ENCODE measurements at places on chromosomes 1 and 21.
A peak's percentile ranks its signal among the peaks of the same experiment; 100 is the strongest.

GRCh38 chr1:52240592-52241210, 98.8 kb downstream of the ZFYVE9 start:
- DNase-seq: no peak

GRCh38 chr1:151511636-151512215, 539 bp downstream of the CGN start:
- DNase-seq: no peak

- DNase-seq: no peak
Observed at GRCh38 chr1:161233102-161233501, 4.9 kb downstream of the NR1I3 start.

GRCh38 chr21:37562920-37563640, 196.5 kb downstream of the DYRK1A start:
- DNase-seq: no peak

DNA sequence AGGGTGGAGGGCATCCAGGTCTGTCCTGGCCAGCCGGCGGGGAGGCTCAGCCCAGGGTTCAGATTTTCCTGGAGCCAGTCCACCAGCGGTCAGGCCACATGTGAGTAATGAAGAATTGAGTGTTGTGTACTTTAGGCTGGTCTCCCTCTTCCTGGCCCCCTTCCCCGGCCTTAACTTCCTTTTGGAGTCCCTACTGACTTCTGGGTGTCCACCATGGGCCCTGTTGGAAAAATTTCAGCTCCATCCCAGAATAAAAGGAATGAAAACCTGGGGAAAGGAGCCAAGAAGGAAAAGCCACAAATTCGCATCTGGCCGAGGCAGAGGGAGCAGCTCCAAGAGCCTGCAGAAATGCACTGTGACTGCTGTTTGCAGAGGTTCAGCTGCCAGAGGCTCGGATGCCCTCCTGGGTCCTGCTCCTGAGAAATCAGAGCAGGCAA, 35.5 kb upstream of the HHAT start:
- no peak for DNase-seq

DNA sequence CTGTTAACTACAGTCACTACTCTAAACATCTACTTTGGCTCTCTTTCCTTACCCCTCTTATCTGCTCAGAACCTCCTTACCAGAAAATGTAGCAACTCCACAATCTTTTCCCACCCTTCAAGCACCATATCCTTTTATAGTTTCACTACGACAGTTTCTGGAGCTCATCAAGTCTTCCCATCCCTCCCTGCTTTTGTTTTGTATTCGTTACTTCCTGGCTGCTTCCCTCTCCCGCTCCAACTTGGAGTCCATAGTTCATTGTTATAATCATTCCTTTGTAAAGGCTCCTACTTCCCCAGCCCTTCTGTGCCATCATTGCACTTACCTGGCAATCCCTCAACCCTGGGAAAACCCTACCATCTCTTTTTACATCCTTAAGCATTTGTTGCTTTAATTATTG, 18.0 kb downstream of the MPZL1 start:
- DNase-seq: no peak

GRCh38 chr1:177848577-177848976, 121.3 kb downstream of the SEC16B start:
- no peak for DNase-seq

DNA sequence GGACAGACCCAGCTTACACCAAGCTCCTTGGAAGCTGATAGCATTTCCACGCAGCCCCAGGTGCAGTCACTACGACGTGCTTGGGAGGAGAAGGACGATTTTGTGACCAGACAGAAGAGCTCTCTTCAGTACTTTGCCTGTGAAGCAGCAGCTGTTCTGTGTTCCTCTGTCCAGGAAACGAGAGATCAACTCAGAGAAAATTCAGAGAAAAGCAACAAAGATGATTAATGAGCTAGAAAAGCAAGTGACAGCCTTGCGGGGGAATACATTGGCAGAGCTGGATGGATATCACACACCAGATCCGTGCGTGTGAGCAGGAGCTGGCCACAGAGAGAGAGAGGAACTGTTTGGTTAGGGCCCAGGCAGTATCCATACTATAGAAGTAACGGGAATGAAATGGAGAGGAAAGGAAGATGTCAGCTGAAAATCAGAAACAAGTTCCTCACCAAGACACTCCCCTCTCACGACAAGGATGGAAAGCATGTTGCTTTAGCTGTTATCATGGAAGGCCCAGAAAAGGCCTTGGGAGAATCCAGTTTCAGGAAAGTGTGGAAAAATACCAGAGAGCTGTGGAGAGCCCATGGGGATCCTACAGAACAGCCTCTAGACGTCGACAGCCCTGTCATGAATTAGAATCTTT, 106.2 kb downstream of the TOMM20 start:
- DNase-seq: no peak

GRCh38 chr1:228340686-228341449, 65.8 kb downstream of the TRIM11 start:
- DNase-seq: no peak

DNA sequence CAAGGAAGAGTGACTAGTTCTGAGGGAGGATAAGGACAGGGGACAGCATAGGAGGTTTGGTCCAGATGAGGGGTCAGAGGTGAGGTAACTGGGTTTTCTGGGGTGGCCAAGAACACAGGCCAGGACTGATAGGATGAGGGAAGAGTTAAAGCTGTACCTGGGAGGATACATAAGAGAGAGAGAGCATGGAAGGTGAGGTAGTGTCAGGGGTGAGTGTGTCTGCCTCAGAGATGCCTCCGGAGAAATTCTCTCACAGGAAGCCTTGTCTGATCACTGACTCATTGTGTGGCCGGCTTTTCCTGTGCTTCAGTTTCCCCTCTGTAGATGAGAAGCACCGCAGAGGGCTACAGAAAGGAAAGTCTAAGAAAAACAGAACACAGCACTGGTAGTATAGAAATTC, 40.2 kb downstream of the FASLG start:
- DNase-seq: no peak

DNA sequence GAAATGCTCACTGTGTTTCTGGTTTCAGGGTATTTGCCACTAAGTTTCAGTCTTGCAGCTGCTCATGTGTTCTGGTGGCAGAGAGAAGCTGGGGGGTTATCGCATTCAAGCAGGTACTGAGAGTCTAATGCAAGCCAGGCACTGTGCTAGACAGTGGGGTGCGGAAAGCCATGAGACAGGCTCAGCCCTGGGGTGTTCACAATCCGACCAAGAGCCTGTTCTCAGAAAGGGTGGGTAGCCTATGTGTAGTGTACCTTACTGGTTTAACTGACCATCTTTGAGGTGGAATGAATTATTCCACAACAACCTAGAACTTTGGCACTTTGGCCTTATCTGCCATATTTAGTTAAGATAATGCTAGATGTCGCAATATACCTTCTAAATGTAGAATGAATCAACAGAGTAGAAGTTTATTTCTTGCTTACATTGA, 55.3 kb upstream of the ROR1 start:
- no peak for DNase-seq

- no peak for DNase-seq
Observed at GRCh38 chr1:83791821-83792437, 207.0 kb downstream of the TTLL7 start.

DNA sequence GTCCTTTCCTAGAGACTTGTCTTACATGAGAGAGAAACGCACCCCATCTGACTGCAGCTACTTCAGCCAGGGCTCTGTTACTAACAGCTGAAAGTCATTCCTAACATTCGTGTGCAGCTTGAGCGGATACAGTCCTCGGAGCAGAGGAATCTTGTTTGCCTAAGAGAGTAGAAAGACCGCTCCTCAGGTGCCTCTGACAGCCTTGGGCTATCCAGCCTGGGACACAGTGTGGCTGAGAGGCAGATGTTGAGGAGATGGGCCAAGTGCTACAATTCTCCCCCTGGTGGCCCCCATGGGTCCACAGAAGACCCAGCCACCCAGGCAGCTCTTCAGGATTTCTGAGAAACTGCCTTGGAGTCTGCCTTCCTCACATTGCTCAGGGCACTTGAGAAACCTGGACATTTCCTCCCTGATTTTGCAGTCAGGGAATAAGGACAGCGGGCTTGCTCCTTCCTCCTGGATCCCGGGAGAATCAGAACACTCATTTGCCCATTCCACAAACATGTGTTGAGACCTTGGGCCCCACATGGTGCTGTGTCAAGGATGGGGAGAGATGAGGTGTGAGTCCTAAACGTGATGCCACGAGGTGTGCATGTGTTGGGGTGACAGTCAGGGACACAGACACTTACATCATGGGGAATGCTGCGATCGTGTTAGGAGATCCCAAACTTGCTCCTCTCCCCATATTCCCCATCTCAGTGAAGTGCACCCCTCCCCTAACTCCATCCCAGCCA, 13.1 kb downstream of the TRIM62 start:
- DNase-seq: no peak

DNA sequence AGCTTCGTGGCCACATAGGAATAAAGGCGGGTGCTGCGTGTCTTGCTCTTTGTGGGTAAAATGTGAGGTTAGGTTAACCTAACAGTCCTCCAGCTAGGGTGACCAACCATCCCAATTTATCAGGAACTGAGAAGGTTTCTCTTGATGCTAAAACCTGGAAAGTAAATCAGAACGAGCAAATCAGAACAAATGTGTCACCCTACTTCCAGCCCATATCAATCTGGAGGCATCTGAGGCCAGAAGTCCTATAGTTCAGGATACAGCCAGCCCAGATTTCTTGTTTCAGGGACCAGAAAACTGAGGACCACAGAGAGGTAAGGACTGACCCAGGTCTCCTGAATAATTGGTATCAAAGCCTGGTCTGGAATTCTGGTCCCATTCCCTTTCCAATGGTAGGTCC, 3.1 kb upstream of the IFFO2 start:
- no peak for DNase-seq

- no peak for DNase-seq
Observed at GRCh38 chr1:229017091-229017490, 253.8 kb upstream of the RAB4A start.

- DNase-seq: no peak
Observed at GRCh38 chr1:65409816-65410326, 10.6 kb upstream of the LEPR start.

DNA sequence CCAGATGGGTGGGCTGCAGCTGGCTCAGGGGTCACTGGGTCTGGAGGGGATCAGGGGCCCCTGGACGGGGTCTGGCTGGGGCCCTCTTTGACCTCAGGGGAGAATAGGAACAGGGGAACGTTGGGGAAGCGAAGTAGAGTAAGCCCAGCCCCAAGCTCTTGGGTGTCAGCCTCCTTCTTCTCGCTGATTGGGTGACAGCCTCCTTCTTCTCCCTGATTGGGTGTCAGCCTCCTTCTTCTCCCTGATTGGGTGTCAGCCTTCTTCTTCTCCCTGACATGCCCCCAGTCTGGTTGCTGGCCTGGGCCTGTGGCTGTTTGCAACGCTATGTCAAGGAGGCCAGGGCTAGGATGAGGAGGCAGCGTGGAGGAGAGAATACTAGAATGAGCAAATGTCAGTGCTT, 76.7 kb upstream of the CASZ1 start:
- no peak for DNase-seq

GRCh38 chr1:174131032-174131638, 28.2 kb upstream of the RABGAP1L start:
- DNase-seq: no peak

GRCh38 chr1:215459136-215459535, 108.0 kb upstream of the KCTD3 start:
- DNase-seq: no peak

- DNase-seq: no peak
Observed at GRCh38 chr1:244006961-244007360, 44.1 kb upstream of the ZBTB18 start.

- DNase-seq: no peak
Observed at GRCh38 chr1:50492142-50492541, 68.9 kb upstream of the DMRTA2 start.

GRCh38 chr1:93483606-93484005, 35.7 kb downstream of the FNBP1L start:
- DNase-seq: no peak

- no peak for DNase-seq
Observed at GRCh38 chr1:204703268-204703664, 17.7 kb upstream of the LRRN2 start.

DNA sequence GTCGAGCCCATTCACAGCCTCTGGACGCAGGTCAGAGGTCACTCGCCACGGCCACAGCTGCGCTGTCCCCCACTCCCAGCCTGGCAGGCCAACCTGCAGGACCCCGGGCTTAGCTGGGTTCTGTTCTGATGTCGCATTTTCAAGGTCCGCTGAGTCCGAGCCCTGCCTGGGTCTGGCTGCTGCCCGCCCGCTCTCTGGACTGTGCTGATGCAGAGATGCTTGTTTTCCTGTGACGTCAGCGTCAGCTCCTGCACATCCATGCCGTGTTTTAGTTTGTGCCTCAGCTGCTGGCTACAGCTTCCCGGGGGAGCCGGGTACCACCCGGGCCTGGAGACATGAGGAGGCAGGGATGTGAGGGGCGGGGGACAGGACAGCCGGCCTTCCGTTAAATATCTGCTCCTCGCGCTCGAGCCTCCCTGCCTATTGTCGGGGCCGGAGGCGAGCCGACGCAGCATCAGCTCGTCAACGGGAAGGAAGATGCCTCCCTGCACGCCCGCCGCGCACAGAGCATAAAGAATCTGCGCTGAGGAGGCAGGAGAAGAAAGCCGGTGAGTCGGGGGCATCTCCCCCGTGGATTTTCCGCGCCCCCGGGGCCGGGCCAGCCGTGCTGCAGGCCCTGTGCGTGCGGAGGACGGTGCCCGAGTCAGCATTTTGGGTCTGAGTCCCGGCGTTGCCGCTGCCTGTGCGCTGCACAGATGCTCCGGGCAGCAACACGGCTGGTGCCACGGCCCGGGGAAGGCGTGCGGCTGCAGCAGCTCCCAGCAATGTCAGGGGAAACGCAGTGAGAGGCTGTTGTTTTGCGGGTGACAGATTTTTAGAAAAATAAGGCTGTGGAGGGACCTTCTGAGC, 23.4 kb downstream of the PRKCZ start:
- DNase-seq: no peak

DNA sequence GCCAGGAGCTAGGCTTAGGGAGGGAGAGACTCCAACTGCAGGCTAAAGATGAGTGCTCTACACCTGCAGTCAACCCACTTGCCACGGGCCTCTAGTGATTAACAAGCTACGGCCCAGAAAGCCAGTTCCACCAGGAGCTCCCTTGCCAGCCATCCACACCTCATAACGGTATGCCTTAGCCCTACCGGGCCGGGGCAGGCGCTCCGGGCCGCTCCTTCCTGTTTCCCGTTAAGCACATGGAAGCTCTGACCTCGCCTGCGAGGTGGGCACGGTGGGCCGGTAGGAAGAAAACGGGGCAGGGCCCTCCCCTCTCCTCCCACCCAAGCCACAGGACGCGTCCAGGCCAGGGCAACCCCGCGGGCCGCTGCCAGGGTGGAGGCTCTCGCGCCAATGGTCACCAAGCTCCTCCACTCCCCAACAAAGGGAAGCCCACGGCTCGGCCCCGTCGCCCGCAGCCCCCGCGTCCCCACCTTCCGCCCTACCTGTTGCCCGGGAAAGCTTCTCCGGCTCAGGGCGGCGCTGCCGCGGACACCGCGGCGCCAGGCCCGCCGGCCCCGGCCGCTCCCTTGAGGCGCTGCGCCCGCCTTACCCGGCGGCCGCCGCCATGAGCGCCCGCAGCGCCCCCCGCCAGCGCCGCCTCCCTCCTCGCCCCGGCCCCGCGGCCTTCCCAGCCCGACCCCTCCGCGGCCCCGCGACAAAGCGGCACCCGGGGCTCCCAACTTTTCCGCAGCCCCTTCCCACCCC, 627 bp downstream of the CERS2 start:
- peak; percentile 40 for DNase-seq
